ENCODE measurements at places on chromosomes 12 and 14.
A peak's percentile ranks its signal among the peaks of the same experiment; 100 is the strongest.

- DNase-seq, result no peak
Measured at GRCh38 chr12:89514751-89515150, 9.8 kb downstream of the GALNT4 start.

- no peak for DNase-seq
Measured at GRCh38 chr12:57085999-57086492, 2.9 kb upstream of the NAB2 start.

DNA sequence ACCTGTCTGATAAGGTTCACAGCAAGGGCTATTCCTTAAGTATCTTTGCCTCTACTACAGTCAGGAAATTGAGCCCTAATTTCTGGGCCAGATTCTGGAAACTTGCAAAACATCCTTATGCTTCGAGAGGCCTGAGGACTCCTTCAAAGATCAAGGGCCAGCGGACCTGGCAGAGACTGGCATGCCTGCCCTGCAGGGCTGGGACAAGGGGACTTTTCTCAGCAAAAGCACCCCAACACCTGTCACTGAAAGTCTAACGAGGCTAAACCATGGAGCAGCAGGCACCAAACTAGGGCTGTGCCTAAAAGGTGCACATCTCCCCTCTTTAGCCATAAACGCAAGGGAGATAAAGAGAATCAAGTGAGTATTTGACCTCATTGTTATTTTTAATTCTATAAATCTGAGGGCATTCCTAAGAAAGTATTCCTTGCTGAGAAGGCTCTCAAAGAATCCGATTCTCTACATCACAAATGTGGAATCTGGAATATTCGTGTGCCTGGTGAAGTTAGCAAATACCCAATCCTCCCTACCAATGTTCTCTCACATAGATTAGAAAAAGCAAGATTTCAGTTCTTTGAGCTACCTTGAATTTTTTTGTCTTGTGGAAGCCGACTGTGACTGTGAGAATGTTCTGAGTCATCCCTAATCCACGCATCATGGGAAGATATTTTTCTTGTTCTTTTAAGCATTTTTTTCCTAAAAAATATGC lies 328.2 kb upstream of the NOVA1 start:
- DNase-seq, result no peak

GRCh38 chr12:1502379-1502720 lies 92.0 kb downstream of the FBXL14 start:
- DNase-seq, result no peak

- no peak for DNase-seq
Measured at GRCh38 chr14:36848213-36848612, 186.6 kb downstream of the PAX9 start.

DNA sequence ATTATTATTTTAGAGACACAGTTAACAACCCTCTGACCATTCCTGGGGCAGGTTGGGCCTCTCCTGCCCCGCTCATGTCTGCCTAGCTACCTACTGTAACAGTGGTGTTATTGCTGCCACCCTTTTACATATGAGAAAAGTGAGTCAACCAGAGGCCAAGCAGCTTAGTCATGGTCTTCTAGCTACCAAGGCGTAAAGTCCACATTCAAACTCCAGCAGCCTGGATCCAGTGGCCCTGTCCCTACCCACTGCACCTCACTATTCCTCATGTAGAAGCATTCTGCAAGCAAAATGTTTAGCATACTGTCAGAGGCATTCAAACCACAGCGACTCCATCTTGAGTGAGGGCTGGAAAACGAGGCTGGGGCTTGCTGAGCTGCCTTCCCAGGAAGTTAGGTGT lies 95.8 kb downstream of the SLC15A4 start:
- peak; percentile 54 for DNase-seq

DNA sequence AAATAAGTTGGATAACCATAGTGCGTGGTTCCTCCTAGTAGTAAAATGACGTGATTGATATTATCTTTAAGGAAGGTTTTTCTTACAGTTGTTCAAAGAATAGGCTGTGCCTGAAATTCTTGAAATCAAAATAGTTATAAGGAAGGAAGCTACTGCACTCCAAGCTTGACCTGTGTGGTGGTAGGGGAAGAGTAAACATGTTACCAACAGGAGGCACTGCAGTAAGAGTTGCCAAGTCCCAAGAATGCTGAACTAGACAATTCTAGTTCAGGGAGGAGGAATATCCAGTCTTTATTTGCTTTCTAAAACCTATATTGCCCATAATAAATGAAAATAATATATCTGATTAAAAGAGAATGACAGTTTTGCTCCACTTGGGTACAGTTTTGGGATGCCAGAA lies 764.5 kb downstream of the TMTC2 start:
- DNase-seq, result no peak

DNA sequence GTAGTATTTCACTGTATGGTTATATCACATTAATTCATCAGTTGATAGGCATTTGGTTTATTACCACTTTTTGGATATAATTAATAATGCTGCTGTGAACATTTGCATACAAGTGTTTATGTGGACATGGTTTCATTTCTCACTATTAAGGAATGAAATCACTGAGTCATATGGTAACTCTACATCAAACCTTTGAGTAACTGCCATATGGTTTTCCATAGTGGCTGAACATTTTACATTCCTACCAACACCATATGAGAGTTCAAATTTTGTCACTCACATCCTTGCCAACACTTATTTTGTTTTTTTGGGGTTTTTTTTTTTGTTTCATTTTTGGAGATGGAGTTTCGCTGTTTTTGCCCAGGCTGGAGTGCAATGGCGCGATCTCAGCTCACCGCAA lies 30.2 kb upstream of the EAPP start:
- DNase-seq, result no peak

DNA sequence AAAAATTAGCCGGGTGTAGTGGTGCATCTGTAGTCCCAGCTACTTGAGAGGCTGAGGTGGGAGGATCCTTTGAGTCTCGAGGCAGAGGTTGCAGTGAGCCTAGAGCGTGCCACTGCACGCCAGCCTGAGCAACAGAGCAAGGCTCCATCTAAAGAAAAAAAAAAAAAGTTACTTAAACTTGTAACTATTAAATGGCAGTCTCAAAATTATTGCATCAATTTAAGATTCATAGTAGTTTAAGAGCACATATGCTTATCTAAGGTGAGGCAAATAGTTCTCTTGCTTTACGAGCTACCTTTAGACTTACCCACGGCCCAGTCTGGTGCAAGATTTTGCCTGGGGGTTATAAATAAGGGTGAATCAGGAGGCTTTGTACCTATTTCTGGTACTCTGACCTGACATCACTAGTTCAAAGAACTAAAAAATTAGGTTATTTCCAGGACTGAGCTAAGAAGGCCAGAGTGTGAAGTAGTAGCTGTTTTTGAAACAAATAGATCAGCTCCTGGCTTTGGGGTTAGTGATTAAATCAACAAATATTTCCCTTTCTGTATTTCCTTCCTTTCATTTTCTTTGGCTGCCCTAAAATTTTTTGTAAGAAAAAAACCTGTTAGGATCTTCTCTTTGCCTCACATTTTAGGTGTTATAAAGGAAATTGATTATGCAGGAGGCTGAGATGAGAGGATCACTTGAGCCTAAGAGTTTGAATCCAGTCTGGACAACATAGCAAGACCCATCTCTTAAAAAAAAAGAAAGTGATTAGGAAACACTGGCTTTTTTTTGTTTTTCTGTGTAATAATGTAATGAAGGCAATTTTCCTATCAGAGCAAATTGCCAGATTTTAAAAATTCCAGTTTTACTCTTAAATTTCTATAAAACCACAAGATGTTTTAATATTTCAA lies 3.6 kb downstream of the MGAT2 start:
- no peak for DNase-seq

DNA sequence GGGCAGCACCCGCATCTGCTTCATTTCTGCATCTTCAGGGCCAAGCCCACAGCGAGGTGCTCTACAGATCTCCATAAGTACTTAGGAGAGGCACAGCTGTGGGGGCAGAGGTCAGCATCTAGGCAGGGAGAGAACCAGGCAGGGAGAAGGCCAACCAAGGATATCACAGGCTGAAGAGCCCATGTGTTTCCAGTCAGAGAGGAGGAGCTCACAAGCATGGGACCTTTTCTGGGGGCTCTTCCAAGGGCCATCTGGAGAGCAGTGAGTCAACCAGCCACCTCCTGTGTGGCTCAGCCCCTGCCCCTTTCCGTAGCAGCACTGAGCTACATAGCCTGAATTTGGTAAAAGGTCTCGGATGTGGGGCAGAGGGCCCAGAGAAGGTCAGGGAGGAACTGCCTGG lies 78.5 kb downstream of the ARL6IP4 start:
- no peak for DNase-seq

DNA sequence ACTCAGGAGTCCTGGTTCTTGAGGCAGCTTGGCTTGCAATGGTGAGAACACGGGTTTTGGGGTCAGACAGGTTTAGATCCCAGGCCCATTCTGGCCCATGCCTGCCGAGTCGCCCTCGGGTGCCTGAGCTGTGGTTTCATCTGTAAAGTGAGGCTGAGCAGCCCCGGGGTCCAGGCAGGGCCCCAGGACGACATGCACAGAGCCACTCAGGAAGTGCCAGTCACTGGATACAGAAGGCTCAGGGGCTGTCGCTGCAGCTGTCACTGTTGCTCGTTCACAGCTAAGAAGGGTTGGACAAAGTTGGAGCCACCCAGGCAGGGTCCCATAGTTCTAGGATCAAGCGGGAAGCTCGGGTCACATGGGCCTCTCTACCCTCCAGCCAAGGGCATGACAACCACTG lies 403.1 kb downstream of the BCL11B start:
- no peak for DNase-seq

GRCh38 chr14:39876916-39877315 lies 444.7 kb upstream of the FBXO33 start:
- DNase-seq, result no peak

DNA sequence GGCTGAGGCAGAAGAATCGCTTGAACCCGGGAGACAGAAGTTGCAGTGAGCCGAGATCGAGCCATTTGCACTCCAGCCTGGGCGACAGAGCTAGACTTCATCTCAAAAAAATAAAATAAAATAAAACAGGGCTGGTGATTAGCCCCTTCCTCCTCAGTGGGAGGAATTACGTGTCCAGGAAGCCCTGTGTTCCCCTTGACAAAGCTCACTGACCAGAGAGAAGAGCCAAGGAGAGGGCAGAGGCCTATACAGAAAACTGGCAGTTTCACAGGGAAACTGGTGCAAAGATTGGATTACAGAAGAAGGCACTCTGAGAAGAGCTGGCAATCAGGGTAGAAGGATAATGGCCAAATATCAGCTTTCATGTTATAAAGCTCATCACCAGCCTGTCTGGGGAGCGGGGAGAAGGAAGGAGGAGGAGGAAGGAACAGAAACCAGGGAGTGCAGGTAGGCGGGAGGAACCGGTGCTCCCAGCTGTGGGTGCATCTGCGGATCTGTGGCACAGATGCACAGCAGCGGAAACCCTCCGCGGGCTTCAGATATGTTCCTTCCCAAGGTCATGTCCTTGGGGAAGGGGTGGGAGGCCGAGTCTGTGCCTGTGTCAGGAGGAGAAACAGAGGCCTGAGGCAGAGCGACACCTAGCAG lies 6.7 kb downstream of the RAB15 start:
- no peak for DNase-seq

- DNase-seq, result no peak
Measured at GRCh38 chr12:93144109-93144508, 215.0 kb upstream of the EEA1 start.

- DNase-seq, result no peak
Measured at GRCh38 chr14:44912041-44912869, 49.5 kb downstream of the KLHL28 start.

GRCh38 chr12:30002677-30003076 lies 218.9 kb upstream of the TMTC1 start:
- DNase-seq, result no peak

- DNase-seq, result no peak
Measured at GRCh38 chr12:1435456-1435855, 158.9 kb downstream of the FBXL14 start.

GRCh38 chr12:38921025-38921677 lies 15.8 kb upstream of the CPNE8 start:
- no peak for DNase-seq

All from Peyer's patch (tissue), 4 donors.